NCI-H82 (cell line): ENCODE measurements at places on chromosomes 7 and 10.
A peak's percentile ranks its signal among the peaks of the same experiment; 100 is the strongest.

DNA sequence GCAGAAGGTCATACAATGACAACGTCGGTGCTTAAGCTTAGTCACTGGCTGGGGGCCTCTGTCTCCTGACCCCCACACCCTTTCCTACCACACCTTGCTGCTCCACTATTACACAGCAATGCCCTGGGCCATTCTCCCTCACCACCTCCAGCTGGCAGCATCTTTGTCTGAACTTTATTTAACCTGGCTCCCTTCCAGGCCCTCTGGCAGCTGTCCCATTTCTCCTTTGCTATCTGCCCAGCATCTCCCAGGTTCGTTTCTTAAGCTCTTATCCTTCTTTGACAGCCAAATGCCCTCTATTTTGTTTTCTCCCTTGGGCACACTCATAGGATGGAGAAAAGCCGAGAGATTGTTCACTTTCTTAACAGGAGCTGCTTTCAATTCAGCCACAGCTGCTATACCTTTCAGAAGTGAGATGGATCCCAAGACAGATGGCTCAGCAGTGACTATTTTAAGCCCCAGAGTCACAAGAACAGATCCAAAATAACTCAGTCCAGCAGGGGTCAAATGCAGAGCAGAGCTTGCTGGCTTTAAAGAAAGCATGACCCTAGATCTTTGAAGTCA is 1277.1 kb upstream of the AUTS2 start:
- peak; percentile 96 for DNase-seq

DNA sequence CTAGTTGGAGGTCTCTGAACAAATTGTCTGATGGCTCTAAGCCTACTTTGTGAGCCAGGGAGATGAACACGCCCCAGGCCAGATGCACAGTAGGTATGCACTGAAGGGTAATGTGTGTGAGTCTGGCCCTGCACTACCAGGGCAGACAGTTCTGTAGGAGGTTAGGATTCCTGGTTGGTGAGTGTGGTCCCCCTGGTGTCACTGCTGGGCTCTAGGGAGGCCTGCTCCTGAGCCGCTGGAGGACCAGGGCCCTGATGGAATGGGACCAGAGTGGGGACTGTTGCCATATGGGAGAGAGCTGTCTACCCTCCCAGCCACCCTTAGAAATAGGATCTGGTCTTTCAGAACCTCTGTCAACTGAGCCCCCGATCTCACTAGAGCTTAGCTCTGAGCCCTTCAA is 42.0 kb downstream of the CDH23 start:
- DNase-seq = no peak

- DNase-seq = peak; percentile 80
Observed at GRCh38 chr7:139727151-139727705, 50.6 kb downstream of the HIPK2 start.

DNA sequence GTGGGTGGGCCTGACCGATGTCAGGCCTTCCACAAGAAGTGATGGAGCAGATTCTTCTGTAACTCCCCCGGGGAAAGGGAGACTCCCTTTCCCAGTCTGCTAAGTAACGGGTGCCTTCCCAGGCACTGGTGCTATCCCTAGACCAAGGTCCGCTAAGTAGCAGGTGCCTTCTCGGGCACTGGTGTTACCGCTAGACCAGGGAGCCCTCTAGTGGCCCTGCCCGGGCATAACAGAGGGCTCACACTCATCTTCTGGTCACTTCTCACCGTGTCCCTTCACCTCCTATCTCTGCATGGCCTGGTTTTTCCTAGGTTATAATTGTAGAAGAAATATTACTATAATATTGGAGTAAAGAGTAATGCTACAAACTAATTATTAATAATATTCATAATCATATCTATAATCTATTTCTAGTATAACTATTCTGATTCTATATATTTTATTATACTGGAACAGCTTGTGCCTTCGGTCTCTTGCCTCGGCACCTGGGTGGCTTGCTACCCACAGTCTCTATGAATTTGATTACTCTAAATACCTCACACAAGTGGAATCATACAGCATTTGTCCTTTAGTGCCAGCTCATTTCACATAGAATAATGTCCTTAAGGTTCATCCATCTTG is 1378.7 kb downstream of the XPNPEP1 start:
- peak; percentile 78 for DNase-seq

DNA sequence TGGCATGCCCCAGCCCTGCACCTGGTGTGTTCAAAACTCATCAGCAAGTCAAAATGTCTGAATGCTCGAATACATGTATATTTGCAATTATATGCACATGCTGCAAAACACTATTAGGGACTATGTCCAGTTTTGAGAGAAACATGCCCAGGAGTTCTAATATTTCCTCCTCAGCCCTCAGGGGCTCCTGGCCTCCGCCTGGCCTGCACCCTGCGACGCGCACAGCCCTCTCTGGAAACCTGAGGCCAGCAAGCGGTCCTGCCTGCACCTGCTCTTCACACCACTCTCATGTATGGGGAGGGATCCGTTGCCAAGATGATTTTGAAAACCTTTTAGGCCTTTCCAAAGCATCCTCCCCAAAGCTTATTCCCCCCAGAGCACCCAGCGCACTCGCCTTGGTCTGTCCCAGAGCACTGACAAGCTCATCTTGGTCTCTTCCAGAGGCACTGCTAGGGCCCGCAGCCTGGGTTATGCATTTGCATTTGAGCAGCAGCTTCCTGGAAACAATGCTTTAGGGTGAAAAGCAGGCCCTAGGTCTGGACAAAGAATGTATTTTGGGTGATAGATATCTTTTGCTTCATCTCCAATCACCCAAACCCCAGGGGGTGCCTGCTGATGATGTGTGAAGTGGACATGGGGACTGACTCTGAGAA is 22.6 kb upstream of the CNPY1 start:
- no peak for DNase-seq

DNA sequence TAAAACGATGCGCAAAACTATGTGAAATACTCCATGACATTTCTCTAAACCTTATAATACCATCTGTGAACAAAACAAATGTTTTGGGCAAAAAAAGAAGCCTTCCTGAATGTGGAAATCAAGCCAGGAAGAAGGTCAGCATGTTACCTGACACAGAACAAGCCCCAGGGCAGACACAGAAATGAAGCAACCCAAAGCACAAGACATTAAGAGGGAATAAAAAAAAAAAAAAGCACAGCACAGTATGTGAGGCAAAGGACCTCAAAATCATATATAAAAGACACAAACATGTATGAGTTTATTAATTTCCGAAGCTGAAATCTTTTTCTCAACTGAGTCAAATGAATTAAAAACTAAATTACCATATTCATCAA is 161.8 kb downstream of the SKIDA1 start:
- DNase-seq = no peak

DNA sequence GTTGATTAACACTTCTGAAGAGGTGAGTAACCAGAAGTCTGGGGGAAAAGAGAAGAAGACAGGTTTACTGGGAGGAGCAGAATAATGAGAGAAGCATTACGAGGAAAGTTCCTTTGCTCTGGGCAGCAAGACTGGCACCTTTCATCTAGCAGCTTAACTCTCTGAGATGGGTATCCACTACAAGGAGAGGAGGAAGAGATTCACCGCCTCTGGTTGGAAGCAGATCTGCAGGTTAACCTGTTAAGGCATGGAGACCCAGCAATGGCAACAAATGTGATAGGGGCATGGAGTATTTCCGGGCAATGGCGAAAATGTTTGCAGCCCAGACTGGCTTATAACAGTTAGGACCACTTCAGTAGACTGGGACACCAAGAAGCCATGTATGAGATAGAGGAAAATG is 162.2 kb downstream of the TFEC start:
- DNase-seq = peak; percentile 5

GRCh38 chr7:88146616-88147015 is 73.2 kb downstream of the SRI start:
- no peak for DNase-seq
